RPMI7951 (cell line): ENCODE measurements at places on chromosomes 12 and 14. TPM values are rescaled to one million over a fixed set of nuclear protein-coding genes. Genes with fewer than 3 reads are reported as not detected.

PDE3A gene
- under 0.01 and 0.12 TPM in 2 replicates for total RNA-seq

EPYC gene
- total RNA-seq: not detected in 2 replicates

C14orf180 gene
- not detected in 2 replicates for total RNA-seq

LUM gene
- total RNA-seq: 56.5 and 102 TPM in 2 replicates

TRMT5 gene
- total RNA-seq: 9.9 and 12.9 TPM in 2 replicates

COX6A1 gene
- 430 and 475 TPM in 2 replicates for total RNA-seq

PARPBP gene
- total RNA-seq: 43.1 and 59.6 TPM in 2 replicates

PTGDR gene
- total RNA-seq: not detected in 2 replicates

KRT86 gene
- total RNA-seq: 0.10 and 0.48 TPM in 2 replicates

KRT3 gene
- total RNA-seq: 0.12 TPM in 1 of 2 replicates, not detected in the other

RASSF9 gene
- total RNA-seq: under 0.01 TPM in 1 of 2 replicates, not detected in the other

PEBP1 gene
- total RNA-seq: 199 and 230 TPM in 2 replicates

CDC42BPB gene
- 22.0 and 23.8 TPM in 2 replicates for total RNA-seq

LRFN5 gene
- total RNA-seq: under 0.01 and 0.12 TPM in 2 replicates

KRT72 gene
- total RNA-seq: not detected in 2 replicates

RND1 gene
- 0.29 TPM in 1 of 2 replicates, not detected in the other for total RNA-seq

OR4E2 gene
- not detected in 2 replicates for total RNA-seq

HOXC9 gene
- 4.3 and 5.9 TPM in 2 replicates for total RNA-seq

IPO4 gene
- total RNA-seq: 22.9 and 30.9 TPM in 2 replicates

CACNA2D4 gene
- total RNA-seq: 0.24 TPM in 1 of 2 replicates, not detected in the other

SLC25A21 gene
- 0.68 and 0.84 TPM in 2 replicates for total RNA-seq

OTX2 gene
- not detected in 2 replicates for total RNA-seq

LPAR5 gene
- total RNA-seq: not detected in 2 replicates

DAO gene
- total RNA-seq: not detected in 2 replicates

TBX5 gene
- not detected in 2 replicates for total RNA-seq

SLC10A1 gene
- not detected in 2 replicates for total RNA-seq

SCAF11 gene
- total RNA-seq: 50.7 and 59.4 TPM in 2 replicates

RAD9B gene
- 0.39 and 0.60 TPM in 2 replicates for total RNA-seq

OR6C2 gene
- not detected in 2 replicates for total RNA-seq

RPS6KL1 gene
- total RNA-seq: 2.0 and 3.6 TPM in 2 replicates

TSPAN11 gene
- 0.29 and 0.48 TPM in 2 replicates for total RNA-seq

IL26 gene
- total RNA-seq: not detected in 2 replicates

BCL11B gene
- 0.10 and 0.12 TPM in 2 replicates for total RNA-seq

HOXC6 gene
- total RNA-seq: 0.84 and 1.5 TPM in 2 replicates

CHGA gene
- total RNA-seq: not detected in 2 replicates

TM7SF3 gene
- total RNA-seq: 49.5 and 63.4 TPM in 2 replicates

LRIG3 gene
- 8.0 and 9.9 TPM in 2 replicates for total RNA-seq

PIK3C2G gene
- total RNA-seq: not detected in 2 replicates

TCL1B gene
- total RNA-seq: not detected in 2 replicates
